MCF 10A (cell line): ENCODE measurements at places on chromosomes 3 and 15. TPM values are rescaled to one million over a fixed set of nuclear protein-coding genes. Genes with fewer than 3 reads are reported as not detected.

Gene CYP19A1
- 1.1 TPM in 1 of 2 replicates, not detected in the other for total RNA-seq

DNA sequence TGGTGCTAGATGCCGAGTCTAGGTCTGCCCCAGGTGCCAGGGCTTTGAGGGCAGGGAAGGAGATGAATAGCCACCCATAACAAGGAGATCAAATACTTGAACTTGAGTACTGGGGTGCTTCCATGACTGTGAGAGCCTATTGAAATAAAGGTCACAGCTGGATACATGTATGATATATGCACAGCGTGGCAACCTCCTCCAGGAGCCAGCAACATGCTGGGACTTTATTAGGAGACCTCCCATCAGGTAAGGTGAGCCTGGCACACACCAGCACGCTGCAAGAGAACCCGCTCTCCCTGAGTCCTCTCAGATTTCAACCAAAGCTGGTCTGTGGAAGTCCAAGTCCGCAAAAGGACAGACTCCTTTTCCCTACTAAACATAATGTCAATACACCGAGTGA lies 10.5 kb upstream of the HES1 start:
- peaks cover 15% of the 10 kb centered on the region for H3K4me1 ChIP-seq
- no peak for DNase-seq
- H3K36me3 ChIP-seq = peaks cover 6% of the 10 kb centered on the region
- H3K4me3 ChIP-seq = no peak overlapping the region

DNA sequence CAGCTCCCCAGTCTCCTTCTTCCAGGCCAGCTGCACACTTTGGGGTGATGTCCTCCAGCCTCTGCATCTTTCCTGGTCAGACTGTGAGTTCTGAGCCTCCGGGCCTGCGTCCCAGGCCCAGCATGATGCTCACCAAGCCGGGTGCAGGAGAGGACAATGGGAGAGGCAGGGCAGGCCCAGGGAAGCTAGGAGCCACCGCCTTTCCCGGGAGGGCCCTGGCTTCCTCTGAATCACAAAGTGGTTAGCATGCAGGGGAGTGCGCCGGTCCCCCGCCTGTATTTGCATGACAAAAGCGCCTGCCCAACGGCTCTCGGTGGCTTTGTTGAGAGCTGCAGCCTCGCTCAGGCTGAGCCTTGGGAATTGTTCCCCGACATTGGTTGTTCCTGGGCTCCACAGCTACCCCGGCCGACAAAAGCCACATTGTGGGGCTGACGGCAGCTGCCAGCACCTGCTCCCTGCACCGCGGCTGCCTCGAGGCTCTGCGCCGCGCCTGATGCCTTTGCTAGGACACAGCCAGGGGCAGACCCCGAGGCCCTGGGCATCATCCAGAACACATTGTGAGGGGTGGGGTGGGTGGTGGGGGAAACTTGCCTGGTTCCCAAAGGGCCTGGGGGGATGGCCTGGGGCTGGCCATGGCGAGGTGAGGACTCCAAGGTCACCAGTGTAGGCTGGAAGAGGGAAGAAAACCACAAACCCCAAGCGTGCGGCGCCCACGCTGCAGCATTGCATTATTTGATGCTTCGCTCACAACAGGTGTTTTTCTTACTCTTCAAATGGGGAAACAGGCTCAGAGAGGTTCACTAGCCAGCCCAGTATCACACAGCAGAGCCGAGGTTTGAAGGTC lies 20.0 kb upstream of the KLF13 start:
- no peaks in the 10 kb centered on the region for H3K27me3 ChIP-seq
- H3K4me3 ChIP-seq = no peak overlapping the region
- peak; percentile 26 for DNase-seq
- no peak overlapping the region for H3K27ac ChIP-seq

DNA sequence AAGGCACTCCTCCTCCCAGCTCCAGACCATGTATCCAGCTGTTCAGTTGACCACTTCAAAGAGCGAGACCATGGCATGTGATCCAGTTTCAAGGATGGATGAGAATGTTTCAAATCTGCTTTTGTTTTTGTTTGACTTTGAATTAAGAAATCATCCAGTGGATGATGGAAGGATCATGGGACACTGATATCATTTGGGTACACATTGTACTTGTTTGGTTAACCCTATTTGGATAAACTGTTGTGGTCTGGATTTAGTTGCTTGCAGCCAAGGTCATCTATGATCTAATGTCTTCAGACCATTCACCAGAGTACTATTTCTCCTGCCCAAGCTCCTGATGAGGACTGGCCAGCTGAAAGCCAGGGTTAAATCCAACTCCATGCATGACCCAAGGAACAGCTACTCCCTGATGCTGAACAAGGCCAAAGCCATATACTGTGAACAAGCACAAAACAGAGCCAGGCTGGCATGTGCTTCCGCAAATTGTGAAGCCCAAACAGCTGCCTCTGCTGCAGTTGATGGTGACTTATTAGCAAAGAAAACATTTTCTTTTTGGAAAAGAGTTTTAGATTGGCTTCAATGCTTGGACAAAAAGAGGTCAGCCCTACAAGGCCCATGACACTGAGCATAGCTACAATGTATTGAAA lies 5.2 kb upstream of the ADAMTS17 start:
- no peak overlapping the region for H3K4me3 ChIP-seq
- H3K36me3 ChIP-seq = no peaks in the 10 kb centered on the region
- DNase-seq = no peak

GRCh38 chr3:156304406-156304805 lies 184.0 kb downstream of the KCNAB1 start:
- no peaks in the 10 kb centered on the region for H3K36me3 ChIP-seq
- no peak overlapping the region for H3K4me3 ChIP-seq
- no peak for DNase-seq
- H3K27ac ChIP-seq = no peak overlapping the region

Gene GTF2E1
- 18.0 and 21.6 TPM in 2 replicates for total RNA-seq

- H3K27me3 ChIP-seq = no peaks in the 10 kb centered on the region
- H3K27ac ChIP-seq = no peak overlapping the region
- H3K36me3 ChIP-seq = peaks cover 5% of the 10 kb centered on the region
These were observed 25.1 kb downstream of the FSTL1 start for GRCh38 chr3:120425572-120426250.

DNA sequence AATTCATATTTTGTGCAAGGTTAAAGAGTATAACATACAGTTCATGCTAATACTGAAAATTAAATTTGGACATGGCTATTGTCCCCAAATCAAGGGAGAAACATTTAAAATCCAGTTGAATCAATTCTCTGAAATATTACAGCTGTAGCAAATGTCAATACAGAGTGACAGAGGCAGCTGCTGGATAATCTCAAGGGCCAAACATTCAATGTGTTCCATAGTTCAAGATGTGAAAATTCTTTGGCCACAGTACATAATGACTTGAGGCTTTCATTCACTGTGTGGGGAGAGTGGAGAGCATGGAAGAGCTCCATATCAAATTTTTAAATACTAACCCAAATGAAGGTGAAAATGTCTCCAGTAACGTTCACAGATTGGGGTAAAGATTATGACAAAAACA lies 1192.8 kb upstream of the CADM2 start:
- DNase-seq = no peak
- no peaks in the 10 kb centered on the region for H3K36me3 ChIP-seq
- H3K27me3 ChIP-seq = no peaks in the 10 kb centered on the region
- H3K4me1 ChIP-seq = no peaks in the 10 kb centered on the region
- H3K27ac ChIP-seq = no peak overlapping the region

- H3K27me3 ChIP-seq = peaks cover 27% of the 10 kb centered on the region
- no peak for DNase-seq
- H3K4me3 ChIP-seq = no peak overlapping the region
- no peak overlapping the region for H3K27ac ChIP-seq
- no peaks in the 10 kb centered on the region for H3K36me3 ChIP-seq
These were observed 351.5 kb upstream of the ICE2 start for GRCh38 chr15:60830479-60830878.

Gene NMD3
- 84.6 and 89.6 TPM in 2 replicates for total RNA-seq

Gene STRIT1
- total RNA-seq = not detected in 2 replicates

Gene GAP43
- not detected in 2 replicates for total RNA-seq

DNA sequence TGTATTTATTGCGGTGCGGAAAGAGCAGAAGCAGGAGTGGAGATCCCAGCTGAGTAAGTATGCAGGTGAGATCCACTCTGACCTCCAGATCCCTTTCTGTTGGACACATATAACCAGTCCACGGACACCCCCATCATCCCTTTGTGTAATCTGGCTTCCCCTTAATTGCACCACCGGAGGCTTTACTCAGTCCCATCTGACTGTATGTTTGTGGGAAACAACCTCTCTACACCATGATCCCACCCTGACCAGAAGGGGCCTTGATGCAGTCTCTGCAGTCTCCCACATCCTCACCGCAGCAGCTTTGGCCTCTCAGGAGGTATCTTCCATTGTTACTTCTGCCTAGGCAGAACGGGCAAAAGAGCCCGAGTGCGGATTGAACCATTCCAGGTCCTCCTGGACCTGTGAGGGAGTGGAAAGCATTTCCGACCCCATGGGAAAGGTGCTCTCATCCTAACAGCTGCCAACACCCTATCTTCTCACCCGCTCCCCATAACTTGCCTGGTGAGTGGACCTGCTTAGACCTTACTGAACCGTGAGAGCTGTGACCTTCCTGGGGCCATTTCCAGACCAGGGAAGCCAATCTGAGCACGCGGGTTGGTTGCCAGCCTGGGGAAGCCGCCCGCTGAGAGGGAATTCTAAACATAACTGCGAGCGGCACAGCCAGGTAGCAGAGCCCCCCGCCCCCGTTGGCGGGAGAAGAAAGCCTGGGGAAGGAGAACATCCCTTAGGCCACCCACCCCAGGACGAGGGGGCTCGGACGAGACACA lies 1.1 kb downstream of the SLCO2A1 start:
- no peak for DNase-seq
- no peaks in the 10 kb centered on the region for H3K36me3 ChIP-seq
- H3K27ac ChIP-seq = no peak overlapping the region
- H3K4me3 ChIP-seq = peak overlapping the region; percentile 76

DNA sequence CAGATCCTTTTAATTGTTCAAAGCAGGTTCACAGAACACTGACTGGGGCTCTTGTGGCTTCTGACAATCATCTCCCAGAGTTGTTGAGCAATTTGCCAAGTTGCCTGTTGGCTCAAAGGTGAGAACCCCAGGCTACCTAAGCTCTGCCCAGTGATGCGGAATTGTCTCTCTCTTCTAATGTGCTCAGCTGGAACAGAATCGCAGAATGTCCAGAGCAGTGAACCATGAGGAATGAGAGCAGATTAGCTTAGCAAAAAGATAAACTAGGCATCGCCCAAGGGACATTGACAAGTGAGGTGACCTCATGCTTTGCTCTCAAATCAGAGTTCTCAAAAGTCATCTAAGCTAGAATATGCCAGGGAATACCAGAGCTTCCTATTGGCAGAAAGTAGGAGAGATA lies 148.1 kb downstream of the WDR76 start:
- no peak overlapping the region for H3K27ac ChIP-seq
- DNase-seq = no peak
- H3K4me1 ChIP-seq = no peaks in the 10 kb centered on the region

GRCh38 chr15:27175472-27176153 lies 204.6 kb downstream of the GABRG3 start:
- H3K4me3 ChIP-seq = no peak overlapping the region
- peaks cover 6% of the 10 kb centered on the region for H3K36me3 ChIP-seq
- no peak for DNase-seq

GRCh38 chr3:44974416-44974815 lies 1.6 kb downstream of the ZDHHC3 start:
- H3K4me3 ChIP-seq = peak overlapping the region; percentile 99
- no peaks in the 10 kb centered on the region for H3K27me3 ChIP-seq
- peaks cover 32% of the 10 kb centered on the region for H3K4me1 ChIP-seq
- no peak for DNase-seq

- H3K36me3 ChIP-seq = peaks cover 6% of the 10 kb centered on the region
- no peak overlapping the region for H3K4me3 ChIP-seq
- no peak overlapping the region for H3K27ac ChIP-seq
- no peaks in the 10 kb centered on the region for H3K4me1 ChIP-seq
These were observed 143.8 kb downstream of the NEO1 start for GRCh38 chr15:73196113-73196512.

Gene NANOGP8
- 0.75 TPM in 1 of 2 replicates, not detected in the other for total RNA-seq

- H3K36me3 ChIP-seq = peaks cover 33% of the 10 kb centered on the region
- no peaks in the 10 kb centered on the region for H3K27me3 ChIP-seq
- no peak overlapping the region for H3K27ac ChIP-seq
- H3K4me1 ChIP-seq = peaks cover 16% of the 10 kb centered on the region
These were observed 38.5 kb upstream of the SCAANT1 start for GRCh38 chr3:63950698-63951097.

- H3K36me3 ChIP-seq = peaks cover 30% of the 10 kb centered on the region
- no peak overlapping the region for H3K27ac ChIP-seq
- H3K4me1 ChIP-seq = peaks cover 42% of the 10 kb centered on the region
- peak; percentile 69 for DNase-seq
- H3K4me3 ChIP-seq = peak overlapping the region; percentile 52
- no peaks in the 10 kb centered on the region for H3K27me3 ChIP-seq
These were observed 7.0 kb downstream of the BHLHE40 start for GRCh38 chr3:4986175-4986781.

DNA sequence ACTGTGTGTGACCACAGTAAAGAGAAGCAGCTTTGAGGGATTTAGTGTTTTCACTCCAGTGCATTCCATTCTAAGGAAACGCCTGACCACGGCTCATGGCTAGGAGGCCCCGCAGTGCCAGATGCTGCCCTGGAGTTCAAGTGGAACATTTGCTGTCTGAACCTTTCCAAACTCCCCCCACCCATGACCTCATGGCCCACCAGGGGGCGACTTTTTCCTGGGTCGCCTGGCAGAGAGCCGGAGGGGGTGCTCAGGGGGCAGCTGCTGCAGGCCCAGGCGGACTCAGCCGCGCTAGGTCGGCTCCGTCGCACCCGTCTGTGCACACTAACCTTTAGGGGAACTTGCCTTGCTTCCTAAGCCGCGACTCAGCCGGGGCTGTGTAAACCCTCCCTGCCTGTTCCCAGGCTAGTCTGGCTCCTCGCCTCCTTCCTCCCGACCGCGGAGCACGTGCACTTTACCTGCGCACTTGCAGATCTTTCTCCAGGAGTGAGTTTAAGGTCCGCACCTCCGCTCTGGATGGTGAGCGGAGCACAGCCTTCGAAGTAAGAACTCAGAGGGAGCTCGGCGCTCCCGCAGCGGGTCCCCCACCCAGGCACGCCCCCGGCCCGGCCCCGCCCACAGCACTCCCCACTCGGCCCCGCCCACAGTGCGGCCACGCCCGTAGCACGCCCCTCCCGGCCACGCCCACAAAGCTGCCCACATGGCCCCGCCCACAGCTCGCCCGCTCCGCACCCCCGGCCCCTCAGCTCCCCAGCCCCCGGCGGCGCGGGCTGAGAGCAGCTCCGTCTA lies at the start of gene OCA2:
OCA2 (minus strand) TSS at position 550 of the 789 bp plus-strand sequence. CDS start 17,441 bp downstream, outside the sequence.
- DNase-seq = no peak
- no peak within 1 kb of the TSS for H3K27ac ChIP-seq
- H3K36me3 ChIP-seq = no peaks in the 10 kb centered on the region
- no peaks in the 10 kb centered on the region for H3K27me3 ChIP-seq
- H3K4me1 ChIP-seq = no peaks in the 10 kb centered on the region
- H3K4me3 ChIP-seq = no peak within 1 kb of the TSS

DNA sequence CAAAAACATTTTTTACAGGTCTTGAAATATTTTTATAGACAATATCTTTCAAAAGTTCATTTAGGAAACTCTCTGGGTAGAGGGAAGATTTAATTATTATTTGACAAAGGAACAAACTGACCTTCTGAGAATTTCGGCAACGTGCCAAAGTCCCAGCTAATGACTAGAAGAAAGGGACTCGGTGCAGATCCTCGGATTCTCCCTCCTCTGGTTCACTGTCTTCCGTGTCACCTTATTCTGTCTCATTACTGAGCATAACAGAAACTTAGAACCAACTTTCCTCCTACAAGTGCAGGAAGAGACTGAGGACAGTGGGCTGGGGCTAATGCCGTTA lies 339.1 kb downstream of the MECOM start:
- peak overlapping the region; percentile 25 for H3K27ac ChIP-seq
